Endothelial cell (in vitro differentiated cells): ENCODE measurements at places on chromosomes 7 and 10. TPM values are rescaled to one million over a fixed set of nuclear protein-coding genes. Genes with fewer than 3 reads are reported as not detected.

DNA sequence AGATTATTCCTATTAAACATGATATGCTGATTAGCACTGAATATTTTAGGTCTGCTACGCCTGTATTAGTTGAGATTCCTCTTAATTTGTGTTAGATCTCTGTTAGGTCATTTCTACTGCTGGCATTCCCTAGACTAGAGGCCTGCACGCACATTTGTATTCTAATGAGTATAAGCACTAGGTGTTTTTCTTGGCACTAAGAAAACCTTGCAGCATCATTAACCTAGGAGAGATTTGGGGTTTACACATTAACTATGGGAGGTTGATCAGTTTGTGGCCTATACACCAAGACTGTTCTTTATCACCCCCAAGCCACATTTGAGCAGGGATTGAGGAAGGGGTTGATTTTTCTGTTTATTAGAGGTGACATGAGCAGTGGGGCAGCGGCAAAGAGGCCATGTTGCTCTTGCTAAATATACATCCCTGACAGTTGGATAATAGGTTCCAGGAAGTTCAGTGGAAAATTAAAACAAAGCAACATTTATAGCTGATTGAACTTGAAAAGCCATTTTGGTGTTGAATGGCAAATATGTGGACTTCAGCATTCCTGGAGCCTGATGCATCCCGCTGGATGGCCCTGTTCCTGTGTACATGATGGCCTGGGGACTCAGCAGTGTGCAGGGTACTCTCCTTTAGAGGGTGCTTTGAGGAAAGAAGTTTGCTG is 65.2 kb downstream of the GBF1 start:
- H3K27me3 ChIP-seq, result no peaks in the 10 kb centered on the region
- H3K36me3 ChIP-seq, result no peaks in the 10 kb centered on the region
- no peak for DNase-seq
- H3K4me3 ChIP-seq, result no peak overlapping the region
- H3K27ac ChIP-seq, result no peak overlapping the region

DNA sequence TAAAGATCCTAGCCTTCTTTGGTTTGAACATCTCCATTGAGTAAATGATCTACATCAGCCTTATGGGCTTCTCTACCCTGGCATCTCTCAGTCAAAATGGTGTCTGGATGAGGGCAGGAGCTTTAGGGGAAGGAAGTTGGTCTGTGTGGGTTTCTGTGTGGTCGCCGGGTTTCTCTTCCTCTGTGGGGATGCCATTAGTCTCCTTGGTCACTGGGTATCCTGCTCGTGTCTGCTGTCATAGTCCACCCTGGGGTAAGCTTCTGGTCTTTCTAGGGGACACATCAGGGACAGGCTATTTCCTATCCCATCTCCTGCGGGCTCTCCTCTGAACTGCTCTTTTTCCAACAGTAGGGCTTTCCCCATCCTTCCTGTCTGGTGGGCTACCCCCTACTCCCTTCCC is 150.3 kb upstream of the NPY start:
- no peak overlapping the region for H3K27ac ChIP-seq
- no peaks in the 10 kb centered on the region for H3K36me3 ChIP-seq
- H3K4me3 ChIP-seq, result no peak overlapping the region
- no peaks in the 10 kb centered on the region for H3K4me1 ChIP-seq
- no peak for DNase-seq

GRCh38 chr10:77081481-77081891 is 556.1 kb downstream of the KCNMA1 start:
- no peak overlapping the region for H3K27ac ChIP-seq
- no peak for DNase-seq
- H3K27me3 ChIP-seq, result peaks cover 4% of the 10 kb centered on the region
- H3K4me1 ChIP-seq, result peaks cover 29% of the 10 kb centered on the region

- H3K36me3 ChIP-seq, result no peaks in the 10 kb centered on the region
- peaks cover 30% of the 10 kb centered on the region for H3K4me1 ChIP-seq
- no peak overlapping the region for H3K4me3 ChIP-seq
- no peak overlapping the region for H3K27ac ChIP-seq
- no peak for DNase-seq
Measured at GRCh38 chr7:79624336-79624735, 170.9 kb upstream of the MAGI2 start.

DNA sequence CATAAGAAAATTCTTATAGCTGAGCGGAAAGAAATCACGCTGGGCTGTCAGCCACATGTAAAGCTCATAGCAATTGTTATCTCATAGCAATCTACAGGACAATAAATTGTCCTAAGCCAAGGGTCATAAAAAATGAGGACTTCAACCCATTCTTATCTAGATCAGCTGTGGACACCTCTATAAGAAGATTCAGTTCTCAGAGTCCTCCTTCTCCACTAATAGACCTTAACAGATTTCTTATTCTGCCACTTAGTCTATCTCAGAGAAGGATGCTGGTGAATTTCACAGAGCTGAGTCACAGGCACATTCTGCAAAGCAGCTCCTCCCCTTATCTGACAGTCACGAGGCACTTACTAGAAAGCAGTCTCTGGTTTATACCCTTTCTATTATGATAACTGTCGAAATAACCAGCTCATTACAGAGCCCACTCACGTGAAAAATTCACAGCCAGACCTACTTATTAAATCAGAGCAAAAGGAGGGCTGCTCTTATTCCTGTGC is 185.3 kb upstream of the PCLO start:
- no peaks in the 10 kb centered on the region for H3K27me3 ChIP-seq
- H3K36me3 ChIP-seq, result no peaks in the 10 kb centered on the region
- DNase-seq, result no peak
- no peak overlapping the region for H3K27ac ChIP-seq

DNA sequence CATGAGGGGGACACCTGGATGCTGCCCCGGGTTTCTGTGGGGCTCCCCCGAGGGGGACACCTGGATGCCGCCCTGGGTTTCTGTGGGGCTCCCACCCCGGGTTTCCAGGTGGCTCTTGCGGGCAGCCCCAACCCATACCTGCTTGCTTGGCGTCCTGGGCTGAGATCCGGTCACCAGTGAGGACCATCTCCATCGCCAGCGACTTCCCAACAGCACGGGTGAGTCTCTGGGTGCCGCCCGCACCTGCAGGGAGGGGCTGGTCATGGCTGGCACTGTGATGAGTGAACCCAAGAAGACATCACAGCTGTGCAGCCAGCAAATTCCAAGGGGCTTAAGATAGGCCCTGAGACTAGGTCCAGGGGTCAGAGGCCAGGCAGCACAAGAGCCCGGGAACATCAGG is 6.4 kb downstream of the ECHS1 start:
- H3K4me1 ChIP-seq, result no peaks in the 10 kb centered on the region
- H3K4me3 ChIP-seq, result no peak overlapping the region
- no peak for DNase-seq
- H3K27me3 ChIP-seq, result peaks cover 5% of the 10 kb centered on the region
- H3K36me3 ChIP-seq, result peaks cover 34% of the 10 kb centered on the region

GRCh38 chr10:49578392-49578791 is 31.7 kb upstream of the SLC18A3 start:
- no peak for DNase-seq
- no peak overlapping the region for H3K27ac ChIP-seq
- H3K27me3 ChIP-seq, result peaks cover 2% of the 10 kb centered on the region
- no peaks in the 10 kb centered on the region for H3K4me1 ChIP-seq
- H3K4me3 ChIP-seq, result no peak overlapping the region

- no peaks in the 10 kb centered on the region for H3K4me1 ChIP-seq
- no peaks in the 10 kb centered on the region for H3K36me3 ChIP-seq
- peak; percentile 48 for DNase-seq
- H3K27ac ChIP-seq, result no peak overlapping the region
- no peak overlapping the region for H3K4me3 ChIP-seq
Measured at GRCh38 chr10:90621577-90621976, 236.3 kb downstream of the HTR7 start.

GRCh38 chr7:28686418-28686800 is 271.7 kb downstream of the TRIL start:
- H3K27ac ChIP-seq, result no peak overlapping the region
- H3K36me3 ChIP-seq, result peaks cover 5% of the 10 kb centered on the region
- peak; percentile 22 for DNase-seq

DNA sequence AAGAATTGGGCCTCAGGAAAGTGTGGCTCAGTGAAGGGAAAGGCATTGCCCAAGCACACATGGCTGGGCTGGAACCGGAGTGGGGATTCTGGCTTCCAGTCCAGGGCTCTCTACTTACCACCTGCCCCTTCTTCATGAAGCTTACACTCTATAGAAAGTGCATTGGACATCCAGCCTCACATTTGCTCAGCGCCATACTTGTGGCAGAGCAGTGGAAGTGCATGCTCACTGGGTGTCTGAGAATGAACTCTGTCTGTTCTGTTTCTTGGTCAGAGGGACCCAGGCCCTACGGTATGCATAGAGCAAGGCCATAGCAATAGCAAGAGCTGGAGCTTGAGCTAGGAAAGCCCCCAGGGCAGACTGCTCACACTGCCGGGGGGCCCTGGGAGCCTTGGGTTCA is 1253.5 kb downstream of the TYW1 start:
- peaks cover 6% of the 10 kb centered on the region for H3K27me3 ChIP-seq
- H3K36me3 ChIP-seq, result peaks cover 7% of the 10 kb centered on the region
- H3K27ac ChIP-seq, result no peak overlapping the region

DNA sequence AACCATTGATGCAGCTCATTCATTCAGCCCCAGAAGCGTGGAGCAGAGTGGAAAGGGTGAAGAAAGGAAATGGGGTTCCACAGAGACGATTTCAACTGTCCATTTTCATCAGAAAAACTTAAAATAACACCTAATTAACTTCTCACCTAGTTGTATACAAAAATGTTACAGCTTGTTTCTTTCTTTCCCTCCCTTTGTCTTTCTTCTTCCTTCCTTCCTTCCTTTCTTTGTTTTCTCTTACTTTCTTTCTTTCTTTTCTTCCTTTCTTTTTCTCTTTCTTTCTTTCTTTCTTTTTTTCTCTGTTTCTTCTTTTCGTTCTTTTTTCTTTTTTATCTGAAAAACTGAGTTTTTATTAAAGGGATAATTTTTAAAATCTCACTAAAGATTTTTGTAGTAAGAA is 105.9 kb upstream of the GNAI1 start:
- no peaks in the 10 kb centered on the region for H3K36me3 ChIP-seq
- no peak overlapping the region for H3K4me3 ChIP-seq
- no peaks in the 10 kb centered on the region for H3K27me3 ChIP-seq
- no peak overlapping the region for H3K27ac ChIP-seq

GRCh38 chr10:48266528-48266927 is 8.0 kb downstream of the FRMPD2 start:
- no peaks in the 10 kb centered on the region for H3K36me3 ChIP-seq
- H3K4me1 ChIP-seq, result no peaks in the 10 kb centered on the region
- peaks cover 2% of the 10 kb centered on the region for H3K27me3 ChIP-seq
- no peak for DNase-seq
- no peak overlapping the region for H3K4me3 ChIP-seq

- H3K27ac ChIP-seq, result no peak overlapping the region
- no peak for DNase-seq
- peaks cover 9% of the 10 kb centered on the region for H3K27me3 ChIP-seq
- peaks cover 46% of the 10 kb centered on the region for H3K36me3 ChIP-seq
Measured at GRCh38 chr10:71814922-71815411, 36.1 kb downstream of the PSAP start.

GRCh38 chr7:13027321-13027720 is 339.9 kb downstream of the ARL4A start:
- no peaks in the 10 kb centered on the region for H3K4me1 ChIP-seq
- DNase-seq, result no peak
- no peak overlapping the region for H3K4me3 ChIP-seq
- H3K36me3 ChIP-seq, result no peaks in the 10 kb centered on the region

GRCh38 chr10:52011118-52011517 is 303.0 kb upstream of the DKK1 start:
- H3K27me3 ChIP-seq, result peaks cover 3% of the 10 kb centered on the region
- H3K27ac ChIP-seq, result no peak overlapping the region
- no peak for DNase-seq
- H3K4me3 ChIP-seq, result no peak overlapping the region
- peaks cover 13% of the 10 kb centered on the region for H3K36me3 ChIP-seq

DNA sequence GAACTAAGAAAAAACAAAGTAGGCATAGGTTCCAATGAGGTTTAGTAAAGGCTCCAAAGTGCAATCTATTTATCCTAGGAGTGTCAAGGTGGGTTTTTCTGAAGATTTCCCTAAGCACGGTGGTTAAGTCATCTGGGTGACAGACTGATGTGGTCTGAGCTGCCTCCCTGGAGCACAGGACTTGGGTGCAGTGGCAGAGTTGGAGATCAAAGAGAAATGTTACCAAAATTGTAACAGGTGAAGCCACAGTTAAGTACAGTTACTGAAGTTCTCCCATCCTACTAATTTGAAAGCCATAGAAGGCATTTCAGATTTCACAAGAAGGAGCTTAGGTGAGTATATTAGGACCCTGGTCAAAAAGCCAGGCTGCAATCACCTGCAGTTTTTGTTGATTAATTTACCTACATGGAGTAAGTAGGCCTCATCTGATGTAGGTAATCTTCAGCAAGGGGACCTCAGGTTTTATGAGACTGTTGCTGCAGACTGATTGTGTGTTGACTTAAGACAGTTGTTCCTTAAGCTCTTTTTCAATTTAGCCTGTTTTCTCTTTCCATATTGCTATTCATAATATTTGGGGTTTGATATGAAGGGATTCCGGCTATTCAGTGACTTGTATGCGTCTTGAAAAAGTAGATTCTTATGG is 3.0 kb downstream of the DLX6 start:
- H3K27ac ChIP-seq, result no peak overlapping the region
- peaks cover 44% of the 10 kb centered on the region for H3K27me3 ChIP-seq
- no peaks in the 10 kb centered on the region for H3K36me3 ChIP-seq
- peaks cover 3% of the 10 kb centered on the region for H3K4me1 ChIP-seq
- DNase-seq, result no peak
- H3K4me3 ChIP-seq, result no peak overlapping the region

- H3K4me1 ChIP-seq, result no peaks in the 10 kb centered on the region
- peaks cover 2% of the 10 kb centered on the region for H3K27me3 ChIP-seq
- H3K27ac ChIP-seq, result no peak overlapping the region
- no peaks in the 10 kb centered on the region for H3K36me3 ChIP-seq
- no peak overlapping the region for H3K4me3 ChIP-seq
Measured at GRCh38 chr10:122033224-122033926, 44.4 kb downstream of the TACC2 start.

- H3K4me1 ChIP-seq, result peaks cover 50% of the 10 kb centered on the region
- DNase-seq, result no peak
- H3K36me3 ChIP-seq, result peaks cover 28% of the 10 kb centered on the region
- peak overlapping the region; percentile 59 for H3K27ac ChIP-seq
- H3K4me3 ChIP-seq, result no peak overlapping the region
Measured at GRCh38 chr7:43639858-43640491, 57.1 kb downstream of the STK17A start.

DNA sequence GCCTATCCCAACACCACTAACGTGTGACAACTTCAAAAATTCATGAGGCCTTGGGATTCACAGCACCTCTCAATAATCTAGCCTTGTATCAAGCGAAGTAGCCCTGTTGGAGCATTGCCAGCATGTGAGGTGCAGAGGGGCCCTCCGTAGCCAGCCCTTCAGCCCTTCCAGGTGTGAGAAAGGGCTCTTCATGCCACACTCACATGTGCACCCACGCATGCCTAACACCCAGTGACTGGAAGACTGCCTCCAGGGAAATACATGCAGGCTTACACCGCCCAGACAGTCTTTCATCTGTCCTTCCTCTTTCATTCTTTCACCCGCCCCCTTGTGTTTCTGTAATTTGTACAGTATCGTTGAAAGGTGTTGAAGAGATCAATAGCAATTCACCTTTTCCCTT is 26.1 kb downstream of the LRRC4 start:
- H3K4me1 ChIP-seq, result peaks cover 46% of the 10 kb centered on the region
- peaks cover 31% of the 10 kb centered on the region for H3K27me3 ChIP-seq
- peak overlapping the region; percentile 37 for H3K4me3 ChIP-seq
- DNase-seq, result no peak

The HGF gene
- total RNA-seq, result 0.82 TPM

The NOC3L gene
- 9.3 TPM for total RNA-seq

The PDZD7 gene
- 0.54 TPM for total RNA-seq

The NANOS1 gene
- total RNA-seq, result 1.2 TPM

The NPC1L1 gene
- not detected for total RNA-seq

The IRF5 gene
- total RNA-seq, result 3.9 TPM

The HOXA10 gene
- total RNA-seq, result not detected

The TMEM140 gene
- total RNA-seq, result not detected

The TMEM273 gene
- 1.6 TPM for total RNA-seq

The ANKRD7 gene
- 2.8 TPM for total RNA-seq
